Suppressor macrophage treated with lipopolysaccharide for 4 hours (primary cell): ENCODE measurements at places on chromosomes 1 and 21.

- DNase-seq = no peak
These were observed 97.3 kb upstream of the PAXBP1 start for GRCh38 chr21:32868631-32869454.

- DNase-seq = no peak
These were observed 81.7 kb upstream of the TMPRSS2 start for GRCh38 chr21:41589620-41590175.

DNA sequence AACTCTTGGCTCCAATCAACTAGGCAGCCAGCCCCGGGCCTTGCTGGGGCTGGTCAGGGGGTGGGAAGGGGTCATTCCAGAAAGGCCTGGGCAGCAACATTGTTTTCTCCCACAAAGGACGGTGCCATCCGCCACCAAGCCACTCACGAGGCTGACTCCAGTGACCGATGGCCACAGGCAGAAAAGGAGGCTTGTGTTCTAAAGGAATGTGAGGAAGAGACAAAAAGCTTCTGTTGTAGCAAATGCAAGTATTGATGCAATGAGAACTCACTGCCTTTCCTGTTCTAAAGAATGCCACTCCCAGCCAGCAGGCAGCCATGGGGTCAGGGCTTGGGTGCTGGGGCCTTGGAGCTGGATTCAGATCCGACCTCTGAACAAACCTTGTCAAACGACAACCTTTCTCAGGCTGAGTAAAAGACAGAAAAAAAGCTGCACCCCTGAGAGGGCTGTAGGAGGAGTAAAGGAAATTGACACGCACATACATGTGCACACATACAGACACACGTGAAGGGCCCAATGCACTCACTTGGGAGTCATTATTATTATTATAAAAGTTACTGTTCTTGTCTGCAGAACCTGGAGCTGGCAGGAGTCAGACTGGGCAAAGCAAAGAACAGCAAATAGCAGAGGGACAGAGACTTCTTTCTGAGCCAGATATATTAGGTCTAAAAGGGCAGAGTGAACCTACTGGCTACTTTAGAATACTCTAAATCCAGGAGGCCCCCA lies 13.9 kb upstream of the PRMT2 start:
- no peak for DNase-seq

DNA sequence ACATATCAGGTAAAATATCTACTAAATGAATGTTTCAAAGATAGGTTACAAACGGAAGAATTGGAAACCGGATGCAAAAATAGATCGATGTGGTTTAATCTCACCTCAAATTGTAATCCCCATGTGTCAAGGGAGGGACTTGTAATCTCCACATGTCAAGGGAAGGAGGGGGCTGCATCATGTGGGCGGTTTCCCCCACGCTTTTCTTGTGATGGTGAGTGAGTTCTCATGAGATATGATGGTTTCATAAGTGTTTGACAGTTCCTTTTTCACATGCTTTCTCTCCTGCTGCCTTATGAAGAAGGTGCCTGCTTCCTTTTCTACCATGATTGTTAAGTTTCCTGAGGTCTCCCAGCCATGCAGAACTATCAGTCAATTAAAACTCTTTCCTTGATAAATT lies 408.7 kb upstream of the TMPRSS15 start:
- no peak for DNase-seq

DNA sequence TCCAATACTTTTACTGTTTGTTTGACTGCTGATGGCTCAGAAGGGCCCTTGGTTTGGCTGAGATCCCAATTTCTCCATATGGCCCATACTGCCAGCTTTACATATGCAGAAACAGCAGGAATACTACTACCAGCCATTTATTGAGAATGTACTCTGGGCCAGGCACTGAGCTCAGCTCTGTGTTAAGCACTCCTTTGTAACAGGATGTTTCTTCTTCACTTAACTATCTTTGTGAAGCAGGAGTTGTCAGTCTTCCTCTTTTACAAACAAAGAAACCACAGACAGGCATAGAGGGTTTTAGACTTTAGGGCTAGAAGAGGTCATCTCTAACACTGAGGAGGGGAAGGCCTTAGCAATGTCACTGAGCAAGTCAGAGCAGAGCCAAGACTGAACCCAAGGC lies 8.3 kb downstream of the HMGCL start:
- DNase-seq = no peak

GRCh38 chr1:172821609-172822274 lies 162.8 kb downstream of the FASLG start:
- peak; percentile 75 for DNase-seq

DNA sequence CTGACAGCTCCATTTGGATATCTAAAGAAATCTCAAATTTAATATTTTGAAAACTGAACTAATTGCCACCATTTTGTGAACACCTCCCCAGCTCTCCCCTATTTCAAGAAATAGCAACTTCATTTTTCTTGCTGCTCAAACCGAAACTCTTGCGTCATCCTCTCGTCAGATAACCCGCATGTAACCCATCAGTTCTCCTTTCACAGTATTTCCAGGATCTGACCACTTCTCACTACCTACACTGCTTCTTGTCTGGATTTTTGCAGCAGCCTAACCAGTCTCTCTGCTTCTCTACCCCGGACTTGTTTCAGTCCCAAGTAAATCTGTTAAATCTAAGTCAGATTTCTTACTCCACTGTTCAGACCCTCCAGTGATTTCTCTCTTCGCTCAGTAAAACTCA lies 75.6 kb downstream of the MTR start:
- DNase-seq = peak; percentile 93

DNA sequence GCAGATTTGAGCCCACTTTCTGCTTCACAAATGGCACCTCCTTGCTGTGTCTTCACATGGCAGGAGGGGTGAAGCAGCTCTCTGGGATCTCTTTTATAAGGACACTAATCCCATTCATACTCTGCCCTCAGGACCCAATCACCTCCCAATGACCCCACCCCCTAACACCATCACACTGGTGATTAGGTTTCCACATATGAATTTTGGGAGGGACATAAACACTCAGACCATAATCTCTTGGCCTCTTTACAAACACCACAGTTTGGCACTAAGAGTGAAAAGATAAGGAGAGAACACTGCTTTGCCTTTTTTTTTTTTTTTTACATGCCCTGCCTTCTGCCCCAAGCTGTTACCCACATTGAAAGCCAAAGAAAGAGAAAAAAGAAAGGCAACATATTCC lies 166.2 kb upstream of the NFIA start:
- no peak for DNase-seq

GRCh38 chr1:201125800-201126199 lies 1.2 kb downstream of the ASCL5 start:
- DNase-seq = no peak

GRCh38 chr1:92826792-92827191 lies 5.0 kb upstream of the RPL5 start:
- DNase-seq = no peak

DNA sequence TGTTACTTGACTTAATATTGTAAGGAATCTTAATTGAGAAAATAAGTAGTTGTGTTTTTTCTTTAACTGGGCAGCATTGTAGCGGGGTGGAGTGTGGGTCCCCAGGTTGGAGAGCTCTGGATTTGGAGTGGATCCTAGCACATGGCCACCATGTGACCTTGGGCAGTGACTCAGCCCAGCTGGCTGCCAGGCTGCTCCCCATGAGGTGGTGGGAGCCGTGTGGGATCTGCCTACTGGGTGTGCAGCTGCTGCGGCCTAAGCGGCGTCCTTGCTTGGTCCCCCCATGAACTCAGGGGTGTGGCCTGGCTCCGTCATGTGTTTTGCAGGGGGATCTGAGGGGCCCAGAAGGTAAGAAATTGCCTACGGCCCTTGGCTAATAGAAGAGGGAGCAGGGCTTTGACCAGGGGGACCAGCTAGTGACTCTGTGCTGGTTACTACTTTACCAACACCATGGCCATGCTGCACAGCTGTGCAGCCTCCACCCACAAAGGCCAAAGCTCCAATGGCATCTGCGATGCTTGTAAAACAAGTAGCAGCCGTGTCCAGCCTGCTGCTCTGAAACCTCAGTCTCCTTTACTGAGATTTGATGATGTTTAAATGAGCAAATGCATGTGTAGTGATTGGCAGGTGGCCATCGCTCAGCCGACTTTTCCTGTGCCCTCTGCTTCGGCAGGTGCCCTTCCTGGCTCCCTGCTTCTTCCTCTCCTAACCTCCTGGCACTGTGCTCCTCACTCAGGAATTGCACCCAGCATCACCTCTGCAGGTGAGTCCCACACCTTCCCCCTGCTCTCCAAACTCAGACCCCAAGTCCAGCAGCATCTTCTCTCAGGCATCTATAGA lies 68.3 kb downstream of the ADARB1 start:
- no peak for DNase-seq

GRCh38 chr21:44626262-44626661 lies 631 bp upstream of the KRTAP10-9 start:
- no peak for DNase-seq

DNA sequence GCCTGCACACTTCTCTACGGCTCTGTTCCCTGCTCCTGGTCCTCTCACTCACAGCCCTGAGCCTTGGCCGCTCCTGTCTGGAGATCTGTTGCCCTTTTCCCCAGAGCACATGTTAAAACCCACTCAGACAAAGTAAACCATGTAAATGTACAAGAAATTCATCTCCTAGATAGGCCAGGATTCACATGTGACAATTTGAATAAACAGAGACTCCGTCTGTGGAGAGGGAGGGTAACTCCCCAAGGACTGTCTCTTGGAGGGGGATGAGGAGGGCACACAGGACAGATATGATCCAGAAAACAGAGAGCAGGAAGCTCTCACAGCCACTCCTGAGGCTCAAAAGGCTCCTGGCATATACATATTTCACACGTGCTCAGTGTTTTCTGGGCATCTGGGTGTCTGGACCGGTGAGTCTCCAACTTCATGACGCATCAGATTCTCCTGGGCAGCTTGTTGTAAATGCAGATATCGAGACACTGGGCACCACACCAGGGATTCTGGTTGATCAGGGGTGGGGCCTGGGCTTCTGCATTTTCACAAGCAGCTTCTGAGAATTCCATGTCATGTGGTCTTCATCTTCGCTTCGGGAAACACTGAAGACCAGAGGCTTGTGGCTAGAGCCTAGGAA lies 6.4 kb upstream of the KAZN start:
- no peak for DNase-seq

DNA sequence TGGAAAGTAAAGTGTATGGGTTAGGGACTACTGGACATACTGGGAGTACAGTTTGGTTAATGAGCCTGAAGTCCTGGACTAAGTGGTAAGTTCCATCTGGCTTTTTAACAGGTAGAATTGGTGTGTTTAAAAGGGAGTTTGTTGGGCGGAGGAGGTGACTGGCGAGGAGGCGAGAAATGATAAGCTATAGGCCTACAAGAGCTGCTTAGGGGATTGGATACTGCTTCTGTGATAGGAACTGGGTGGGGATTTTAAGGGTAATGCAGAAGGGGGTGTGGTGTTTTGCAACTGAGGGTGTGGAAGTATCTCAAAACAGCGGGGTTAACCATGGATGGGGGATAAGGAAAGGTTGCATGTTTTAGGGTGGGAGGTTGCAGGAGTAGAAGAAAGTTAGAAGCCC lies 3.5 kb downstream of the ERVH48-1 start:
- no peak for DNase-seq

DNA sequence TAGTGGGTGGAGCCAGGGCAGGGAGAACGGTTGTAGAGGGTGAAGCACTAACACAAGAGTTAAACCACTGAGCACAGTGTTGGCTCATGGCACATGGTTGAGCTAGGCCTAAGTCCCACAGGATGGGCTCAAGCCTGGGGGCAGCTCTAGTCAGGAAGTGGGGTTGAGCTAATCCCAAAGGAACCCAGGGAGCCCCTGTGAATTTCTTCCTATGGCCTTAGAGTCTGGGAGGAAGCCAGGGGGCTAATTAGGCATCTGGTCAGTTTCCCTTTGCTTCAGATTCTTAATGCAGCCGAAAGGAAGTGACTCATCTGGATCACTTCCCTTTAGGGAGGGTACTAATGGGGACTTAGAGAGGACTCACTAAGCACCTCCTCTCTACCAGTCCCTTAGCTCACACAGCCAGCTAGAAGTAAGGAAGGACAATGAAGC lies 10.1 kb downstream of the CFAP45 start:
- DNase-seq = peak; percentile 90

GRCh38 chr1:31428436-31429221 lies 15.6 kb downstream of the SERINC2 start:
- no peak for DNase-seq

GRCh38 chr1:157948312-157949073 lies 45.0 kb upstream of the KIRREL1 start:
- peak; percentile 75 for DNase-seq

- no peak for DNase-seq
These were observed 18.8 kb downstream of the KIF26B start for GRCh38 chr1:245173446-245174211.

GRCh38 chr1:113012149-113012548 lies 56.2 kb upstream of the SLC16A1 start:
- DNase-seq = no peak

DNA sequence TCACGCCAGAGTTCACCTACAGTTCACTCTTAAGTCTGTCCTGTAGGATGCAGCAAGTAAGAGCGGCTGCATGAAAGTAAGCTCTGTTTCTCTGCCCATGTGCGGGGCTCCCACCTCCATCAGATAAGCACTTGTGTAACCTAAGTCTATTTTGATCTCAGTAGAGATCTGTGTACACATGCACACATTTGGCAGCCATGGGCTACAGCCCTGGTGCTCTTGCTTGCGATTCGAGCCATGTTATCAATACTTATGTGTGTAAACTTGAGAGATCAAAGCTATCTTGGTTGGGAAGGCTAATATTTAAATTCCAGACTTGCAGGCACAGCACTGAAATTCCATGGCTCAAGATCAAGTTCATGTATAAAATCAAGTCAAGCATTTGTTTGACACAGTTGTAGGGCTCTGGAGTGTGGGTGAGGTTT lies 244.7 kb upstream of the FGGY start:
- DNase-seq = no peak

- peak; percentile 73 for DNase-seq
These were observed 75.1 kb upstream of the SIPA1L2 start for GRCh38 chr1:232704694-232705680.

DNA sequence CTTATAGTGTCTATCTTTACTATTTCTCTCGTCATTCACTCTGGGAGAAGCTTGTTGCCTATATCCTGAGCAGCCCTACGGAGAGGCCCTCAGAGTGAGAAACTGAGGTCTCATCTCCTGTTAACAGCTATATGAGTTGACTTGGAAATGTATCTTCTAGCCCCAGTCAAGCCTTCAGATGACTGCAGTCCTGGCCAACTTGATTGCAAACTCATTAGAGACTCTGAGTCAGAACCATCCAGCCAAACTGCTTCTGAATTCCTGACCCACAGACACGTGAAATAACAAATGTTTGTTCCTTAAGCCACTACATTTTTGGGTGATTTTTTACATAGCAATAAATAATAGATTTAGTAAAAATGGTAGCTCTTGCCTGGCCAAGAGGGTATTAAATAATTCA lies 3.9 kb upstream of the ZBED6 start:
- no peak for DNase-seq

- no peak for DNase-seq
These were observed 56.1 kb upstream of the CAMK1G start for GRCh38 chr1:209527372-209527771.

GRCh38 chr1:205631010-205631767 lies 622 bp downstream of the ELK4 start:
- peak; percentile 69 for DNase-seq

GRCh38 chr1:57674801-57675200 lies 250.9 kb upstream of the DAB1 start:
- DNase-seq = peak; percentile 0
